ENCODE measurements at places on chromosomes 12 and 14. TPM values are rescaled to one million over a fixed set of nuclear protein-coding genes. Genes with fewer than 3 reads are reported as not detected.

The TRIM9 gene
- 0.32 TPM for total RNA-seq

The MYO1A gene
- total RNA-seq = not detected

The DHRS4 gene
- 23.0 TPM for total RNA-seq

The TEX52 gene
- total RNA-seq = not detected

The APOF gene
- not detected for total RNA-seq

GRCh38 chr12:19967001-19967400 lies 401.3 kb upstream of the PDE3A start:
- peak; percentile 19 for DNase-seq

DNA sequence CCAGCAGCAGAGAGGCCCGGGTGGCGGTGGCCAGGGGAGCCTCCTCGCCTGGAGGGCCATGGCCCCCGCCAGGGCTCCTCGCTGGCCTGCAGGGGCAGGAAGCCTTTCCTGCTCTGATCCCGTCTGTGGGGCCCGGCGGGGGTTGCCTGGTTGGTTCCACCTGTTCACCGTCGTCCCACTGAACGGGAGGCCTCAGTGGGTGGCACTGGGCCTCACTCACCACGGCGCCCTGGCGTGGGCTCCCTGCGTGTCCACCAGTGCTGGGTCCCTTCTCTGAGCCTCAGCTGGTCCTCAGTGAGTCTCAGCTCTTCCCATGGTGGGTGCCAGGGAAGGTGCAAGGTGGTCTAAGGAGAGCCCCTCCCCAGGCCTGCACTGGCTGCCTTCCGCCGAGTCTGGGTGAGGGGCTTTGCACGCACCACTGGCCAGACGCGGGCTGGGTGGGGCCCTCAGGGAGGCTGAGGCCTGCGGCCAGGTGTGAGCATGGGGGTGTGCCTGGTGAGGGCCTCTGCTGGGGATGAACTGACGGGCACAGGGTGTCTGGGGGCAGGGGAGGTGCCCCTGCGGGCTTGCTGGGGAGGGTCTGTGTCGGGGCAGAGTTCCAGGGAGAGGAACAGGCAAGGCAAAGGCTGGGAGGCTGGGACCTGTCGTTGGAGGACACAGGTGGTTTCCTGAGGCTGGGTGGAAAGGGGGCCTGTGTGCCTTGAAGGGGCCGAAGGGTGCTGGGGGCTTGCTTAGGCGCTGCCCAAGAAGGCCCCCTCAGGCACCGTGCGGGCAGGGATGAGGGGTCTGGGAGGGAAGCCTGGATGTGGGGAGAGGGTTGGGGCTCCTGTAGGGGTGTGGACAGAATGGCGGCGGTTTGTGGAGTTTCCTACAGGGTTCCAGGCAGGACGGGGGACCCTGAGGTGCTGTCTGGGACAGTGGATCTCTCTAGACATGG lies 339.8 kb downstream of the TMEM121 start:
- no peak for DNase-seq

DNA sequence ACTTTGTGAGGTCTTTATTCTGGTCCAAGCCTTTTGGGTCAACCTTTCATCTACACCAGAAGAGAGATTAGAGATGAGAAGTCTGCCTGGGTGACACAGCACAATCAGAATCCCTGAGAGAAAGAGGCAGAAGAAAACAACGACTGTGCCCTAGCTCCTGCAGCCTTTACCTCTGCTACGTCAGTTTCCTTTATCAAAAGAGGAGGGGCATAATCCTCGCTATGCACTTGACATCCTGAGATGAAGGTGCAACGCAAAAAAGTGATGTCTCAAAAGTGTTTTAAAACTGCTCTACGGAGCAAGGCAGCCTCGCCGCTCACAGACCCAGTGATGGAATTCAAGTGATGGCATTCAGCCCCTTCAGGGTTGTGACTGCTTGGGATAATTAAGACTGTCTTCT lies 21.7 kb downstream of the ZDHHC22 start:
- no peak for DNase-seq

DNA sequence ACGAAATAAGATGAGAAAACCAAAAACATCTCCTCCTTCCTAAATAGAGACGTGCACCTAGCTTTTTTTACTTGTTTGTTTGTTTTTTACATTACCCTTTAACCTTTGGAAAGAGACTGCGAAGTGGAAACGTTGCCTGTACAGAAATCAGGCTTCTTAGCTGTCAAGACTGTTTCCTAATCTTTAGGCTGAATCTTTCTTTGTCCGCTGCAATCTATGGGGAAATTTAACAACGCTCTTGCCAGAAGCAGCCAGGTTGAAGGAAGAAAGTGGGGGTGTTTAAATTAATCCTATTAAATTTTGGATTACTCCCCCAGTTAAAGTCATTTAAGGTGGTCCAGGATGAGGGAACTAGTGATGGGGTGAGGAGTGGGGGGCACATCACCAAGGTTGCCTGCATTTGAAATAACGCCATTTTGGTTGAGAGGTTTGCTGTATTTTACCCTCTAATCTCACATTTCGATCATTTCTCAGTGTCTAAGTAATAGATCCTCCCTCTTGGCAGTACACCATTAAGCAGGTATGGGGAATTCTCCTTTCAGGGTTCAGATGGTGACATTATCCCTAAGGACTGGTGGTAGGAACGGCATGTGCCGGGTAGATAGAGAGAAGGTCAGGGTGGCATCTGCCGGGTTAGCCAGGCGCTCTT lies 2.6 kb downstream of the FLRT2 start:
- no peak for DNase-seq

- no peak for DNase-seq
Measured at GRCh38 chr14:102923925-102924486, 1.5 kb downstream of the AMN start.

- DNase-seq = peak; percentile 93
Measured at GRCh38 chr14:64681796-64682710, 22.2 kb upstream of the PLEKHG3 start.

DNA sequence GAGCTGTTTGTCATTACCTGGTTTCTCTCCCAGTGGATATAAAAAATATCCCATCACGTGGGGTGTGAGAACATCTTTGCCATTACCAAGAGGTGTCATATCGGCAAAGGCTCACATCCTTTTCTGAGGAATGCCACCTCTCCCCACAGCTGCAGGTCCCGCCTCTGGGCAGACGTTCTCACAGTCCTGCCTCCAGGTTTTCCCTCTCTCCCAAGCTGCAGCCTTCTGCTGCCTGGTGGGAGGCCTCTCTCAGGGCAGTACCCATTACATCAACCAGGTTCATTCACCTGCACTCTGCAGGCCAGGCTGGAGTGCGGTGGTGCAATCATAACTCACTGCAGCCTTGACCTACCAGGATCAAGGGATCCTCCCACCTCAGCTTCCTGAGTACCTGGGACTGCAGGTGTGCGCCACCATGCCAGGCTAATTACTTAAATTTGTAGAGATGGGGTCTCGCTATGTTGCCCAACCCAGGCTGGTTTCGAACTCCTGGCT lies 15.0 kb upstream of the TMEM119 start:
- no peak for DNase-seq

- DNase-seq = peak; percentile 55
Measured at GRCh38 chr12:15772405-15773018, 16.7 kb downstream of the EPS8 start.

- DNase-seq = peak; percentile 70
Measured at GRCh38 chr12:123998991-123999359, 26.0 kb downstream of the ZNF664 start.

- peak; percentile 95 for DNase-seq
Measured at GRCh38 chr12:104736307-104736706, 221.8 kb downstream of the SLC41A2 start.
